Activated CD8-positive, alpha-beta memory T cell treated with anti-CD3 and anti-CD28 coated beads for 4 hours (primary cell): ENCODE measurements at places on chromosomes 2 and 18.

- DNase-seq, result no peak
Observed at GRCh38 chr2:120432293-120432975, 86.5 kb downstream of the INHBB start.

GRCh38 chr2:70671092-70671675 lies 96.8 kb downstream of the ADD2 start:
- DNase-seq, result no peak

GRCh38 chr2:86675511-86676015 lies 44.5 kb upstream of the RMND5A start:
- DNase-seq, result no peak

DNA sequence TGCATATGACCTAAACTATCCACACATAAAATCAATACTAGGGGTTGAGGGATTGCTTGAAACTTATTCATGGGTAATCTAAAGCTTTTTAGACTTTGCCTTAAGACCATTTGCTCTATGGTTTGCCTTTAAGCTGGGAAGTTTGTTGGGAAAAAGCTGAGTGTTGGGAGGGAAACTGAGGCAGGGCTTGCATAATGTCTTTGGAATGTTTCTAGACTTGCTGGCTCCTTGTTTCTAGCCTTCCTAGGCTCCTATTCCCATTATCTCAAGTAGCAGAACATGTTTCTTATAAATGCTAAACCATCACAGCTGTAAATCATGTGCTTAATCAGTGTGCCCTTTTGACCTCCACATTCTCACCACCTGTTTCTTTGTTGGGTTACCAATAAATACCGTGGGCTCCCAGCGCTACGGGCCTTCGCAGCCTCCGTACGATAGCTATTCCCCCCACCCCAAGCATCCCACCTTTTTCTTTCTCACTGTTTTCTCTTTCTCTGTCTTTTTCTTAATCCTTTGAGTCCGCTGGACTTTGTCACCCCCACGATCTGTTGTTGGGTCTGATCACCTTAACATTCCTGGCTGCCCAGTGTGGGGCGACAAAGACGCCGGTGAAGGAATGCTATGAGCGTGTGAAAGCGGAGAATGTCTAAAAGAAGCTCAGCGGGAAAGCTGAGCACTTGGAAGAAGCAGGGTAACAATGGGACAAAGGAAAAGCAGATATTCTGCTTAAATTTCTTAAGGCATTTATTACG lies 49.4 kb upstream of the CWC22 start:
- no peak for DNase-seq

DNA sequence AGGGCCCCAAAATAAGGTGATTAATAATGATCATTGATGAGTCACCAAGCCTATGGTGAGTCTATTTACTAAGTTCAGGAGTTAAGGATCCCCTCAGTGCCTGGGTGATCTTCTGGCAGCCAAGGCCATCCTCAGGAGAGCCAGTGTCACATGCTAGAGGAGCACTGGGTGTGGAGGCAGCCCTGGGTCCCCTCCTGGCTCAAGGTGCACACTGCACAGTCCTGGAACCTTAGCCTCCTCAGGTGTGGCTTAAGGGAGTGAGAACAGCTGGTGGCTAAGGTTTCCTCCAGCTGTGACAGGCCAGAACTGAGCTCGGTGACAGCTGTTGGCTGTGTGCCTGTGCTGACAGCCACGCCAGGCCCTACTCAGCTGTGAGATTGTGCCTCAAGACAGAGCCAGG lies 52.1 kb upstream of the ACAA2 start:
- DNase-seq, result no peak

DNA sequence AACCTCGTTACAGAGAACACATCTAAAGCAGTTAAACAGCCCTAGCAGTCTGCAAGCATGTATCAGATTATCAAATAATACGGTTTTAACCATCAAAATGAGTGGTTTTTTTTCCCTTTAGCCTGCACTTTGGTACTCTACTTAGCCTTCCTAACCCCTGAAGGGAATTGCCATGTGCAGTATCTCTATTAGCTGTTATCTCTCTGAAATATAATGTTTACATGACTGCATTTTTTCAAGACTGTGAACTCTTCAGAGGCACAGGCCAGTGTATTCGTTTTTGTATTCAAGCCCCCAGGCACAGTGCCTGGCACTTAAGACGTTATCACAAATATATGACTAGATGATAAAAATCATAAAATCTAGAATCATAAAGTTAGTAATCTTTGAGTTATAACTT lies 509.5 kb downstream of the PARD3B start:
- DNase-seq, result no peak

- DNase-seq, result no peak
Observed at GRCh38 chr2:219293736-219294231, 14.6 kb downstream of the DNAJB2 start.

GRCh38 chr2:27489118-27489497 lies 435 bp downstream of the IFT172 start:
- no peak for DNase-seq

DNA sequence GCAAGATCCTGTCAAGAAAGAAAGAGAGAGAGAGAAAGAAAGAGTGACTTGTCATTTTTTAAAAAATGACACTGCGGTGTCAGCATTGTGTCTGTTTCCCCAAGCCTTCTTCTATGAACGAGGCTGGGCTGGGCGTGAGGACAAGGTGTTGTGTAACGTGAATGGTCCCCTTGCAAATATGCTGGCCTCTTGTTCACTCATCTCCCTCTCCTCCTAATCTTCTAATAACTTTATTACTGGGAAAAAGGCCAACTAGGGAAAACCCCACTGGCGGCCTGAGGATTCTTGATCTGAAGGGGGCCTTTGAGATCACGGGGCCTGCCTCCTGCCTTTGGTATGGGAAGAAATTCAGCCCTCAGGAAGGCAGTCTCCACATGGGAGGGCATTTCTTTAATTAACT lies 163.1 kb downstream of the MIB1 start:
- DNase-seq, result no peak

GRCh38 chr18:35247412-35248249 lies 6.8 kb downstream of the ZNF397 start:
- no peak for DNase-seq

- no peak for DNase-seq
Observed at GRCh38 chr2:167929484-167929883, 317.9 kb downstream of the STK39 start.

GRCh38 chr2:204280262-204280668 lies 265.0 kb upstream of the PARD3B start:
- DNase-seq, result no peak
